Pulmonary artery endothelial cell (primary cell): ENCODE measurements at places on chromosomes 2 and 18. TPM values are rescaled to one million over a fixed set of nuclear protein-coding genes. Genes with fewer than 3 reads are reported as not detected.

GRCh38 chr2:178403671-178404306 lies 47.2 kb downstream of the PRKRA start:
- DNase-seq: no peak

LCT gene
- total RNA-seq: not detected in 2 replicates

PLB1 gene
- 0.46 and 0.81 TPM in 2 replicates for total RNA-seq

DNA sequence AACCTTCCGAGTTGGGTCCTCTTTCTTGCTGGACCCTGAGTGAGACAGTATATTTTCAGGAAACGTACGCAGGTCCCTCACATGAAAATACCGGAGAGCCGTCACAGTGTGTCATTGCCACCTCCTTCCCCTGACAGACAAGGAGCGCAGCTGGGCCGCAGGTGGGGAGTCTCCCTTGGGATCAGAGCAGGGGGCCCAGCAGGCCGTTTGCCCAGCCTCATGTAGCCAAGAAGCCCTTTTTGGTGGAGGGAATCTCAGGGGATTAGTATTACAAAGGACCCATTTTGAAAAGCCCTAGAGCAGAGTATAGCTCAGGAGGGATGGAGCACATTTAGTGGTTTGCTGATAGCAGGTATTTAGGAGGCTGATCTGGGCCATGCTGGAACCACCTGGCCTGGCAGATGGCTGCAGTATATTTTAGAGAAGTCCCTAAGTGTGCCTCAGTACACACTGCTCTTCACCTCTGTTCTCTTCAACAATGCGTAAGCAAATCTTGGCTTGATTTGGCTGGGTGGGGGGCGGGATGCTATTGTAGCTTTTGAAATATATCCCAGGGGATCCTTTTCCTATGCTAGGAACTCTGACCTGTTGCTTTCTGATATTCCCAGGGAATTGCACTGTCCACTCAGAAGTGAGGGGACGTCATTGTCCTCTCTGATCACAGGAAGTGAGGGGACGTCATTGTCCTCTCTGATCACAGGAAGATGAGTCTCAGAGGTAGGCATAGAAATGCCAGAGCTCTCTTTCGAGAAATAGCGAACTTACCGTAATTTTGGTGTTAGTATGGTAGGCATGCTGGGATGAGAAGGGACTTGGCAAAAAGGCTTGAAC lies 171.9 kb downstream of the HRH4 start:
- no peak for DNase-seq

- no peak for DNase-seq
Measured at GRCh38 chr18:23053776-23054457, 81.4 kb upstream of the CABLES1 start.

FEV gene
- not detected in 2 replicates for total RNA-seq

- no peak for DNase-seq
Measured at GRCh38 chr18:32093102-32093511, 1.4 kb downstream of the RNF138 start.
